ENCODE measurements at places on chromosomes 5 and 9.

GRCh38 chr5:6682239-6682638 is 31.0 kb upstream of the TENT4A start:
- no peak for DNase-seq

DNA sequence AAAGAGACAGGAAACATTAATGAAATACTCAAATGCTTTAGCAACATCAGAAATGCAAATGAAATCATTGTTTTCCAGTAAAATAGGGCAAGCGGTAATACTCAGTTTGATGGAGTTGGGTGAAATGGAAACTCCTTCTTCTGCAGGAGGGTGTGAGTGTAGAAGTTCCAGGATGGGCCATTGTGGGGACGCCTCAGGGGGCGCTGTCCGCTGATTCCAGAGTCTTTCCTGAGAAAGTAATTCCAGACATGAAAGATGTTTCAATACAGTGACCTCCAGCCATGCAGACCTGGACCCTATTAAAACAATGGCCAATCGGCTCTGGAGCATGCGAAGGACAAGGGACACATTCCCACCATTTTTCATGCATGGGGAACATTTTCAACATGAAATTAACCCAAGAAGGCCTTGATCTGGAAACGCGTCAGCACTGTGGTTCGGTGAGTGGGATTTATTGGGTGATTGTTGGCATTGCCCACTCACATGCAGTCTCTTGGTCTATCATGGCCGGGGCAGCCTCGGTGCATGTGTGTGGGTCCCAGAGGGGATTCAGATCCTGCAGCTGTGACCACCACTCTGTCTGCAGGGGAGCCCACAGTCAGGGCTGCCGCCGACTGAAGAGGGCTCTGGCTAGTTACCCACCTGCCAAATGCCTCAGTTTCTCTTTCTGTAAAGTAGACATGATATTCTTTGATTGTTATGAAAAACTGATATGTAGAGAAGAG is 132.6 kb upstream of the IRX4 start:
- no peak for DNase-seq

DNA sequence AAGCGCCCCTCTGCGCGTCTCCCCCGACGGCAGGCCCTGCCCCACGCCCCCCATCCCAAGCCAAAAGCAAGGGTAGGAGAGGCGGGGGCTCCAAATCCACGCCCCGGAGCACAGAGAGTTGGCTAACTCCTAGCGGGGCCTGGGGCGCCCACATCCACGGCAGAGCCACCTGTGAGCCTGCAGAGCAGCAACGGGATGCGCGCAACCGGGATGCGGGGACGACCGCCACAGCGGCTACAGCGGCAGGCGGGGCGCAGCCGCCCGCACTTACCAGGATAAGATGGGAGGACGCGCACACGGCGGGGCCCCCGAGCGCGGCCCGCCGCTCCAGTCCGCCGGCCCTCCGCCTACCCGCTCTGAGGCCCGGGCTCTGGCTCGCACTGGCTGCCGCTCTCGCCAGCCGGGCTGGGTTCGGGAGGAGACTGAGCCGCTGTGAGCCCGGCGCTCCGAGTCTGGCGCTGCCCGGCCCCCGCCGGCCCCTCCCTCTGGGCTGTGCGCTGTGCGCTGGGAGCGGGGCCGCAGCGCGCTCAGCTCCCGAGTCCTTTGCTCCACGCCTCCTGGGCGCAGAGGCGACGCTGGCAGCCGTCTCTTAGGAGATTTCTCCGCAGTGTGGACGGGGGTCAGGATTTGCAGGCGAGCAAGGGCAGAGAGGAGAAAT is at the start of gene SLC24A2:
TSS of gene SLC24A2 (minus strand) at position 424 of the 658 bp plus-strand sequence.
- DNase-seq, result no peak

DNA sequence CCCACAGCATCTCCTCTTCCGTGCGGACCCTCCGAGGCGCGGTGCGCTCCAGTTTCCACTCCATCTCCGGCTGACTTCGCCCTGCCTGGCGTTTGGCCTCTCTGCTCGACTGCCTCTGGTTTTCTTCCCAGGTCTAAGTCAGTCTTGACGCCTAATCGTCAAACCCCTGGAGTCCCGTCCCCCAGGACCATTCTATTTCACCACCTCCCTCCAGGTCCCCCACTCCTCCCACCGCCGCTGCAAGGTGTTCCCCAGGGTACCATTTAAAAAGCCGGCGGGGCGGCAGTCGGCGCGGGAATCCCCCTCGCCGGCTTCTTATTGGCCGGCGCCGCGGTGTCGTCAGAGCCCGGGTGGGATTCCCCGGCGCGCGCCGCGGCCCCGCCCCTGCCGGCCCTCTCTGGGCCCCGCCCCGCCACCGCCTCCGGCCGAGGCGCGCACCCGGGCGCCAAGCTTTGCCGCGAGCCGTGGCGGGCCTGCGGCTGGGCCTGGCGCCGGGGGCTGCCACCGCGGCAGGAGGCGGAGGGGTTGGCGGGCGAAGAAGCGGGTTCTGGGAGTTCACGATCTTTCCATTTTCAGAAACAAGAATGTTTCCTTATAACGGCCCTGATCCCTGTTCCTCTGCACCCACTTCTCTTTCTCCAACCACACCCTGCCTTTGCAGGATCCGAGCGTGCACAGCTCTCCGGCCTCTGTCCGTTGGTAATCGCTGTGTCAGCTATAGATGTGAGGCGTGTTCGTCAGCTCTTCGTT is at the start of gene CDC20B:
TSS of gene CDC20B (minus strand) at position 241 of the 750 bp plus-strand sequence. CDS start at position 64, 177 bp downstream.
- peak; percentile 55 for DNase-seq

- no peak for DNase-seq
These were observed 113.8 kb downstream of the DOCK8 start for GRCh38 chr9:328453-328852.

GRCh38 chr5:144173766-144174165 is 3.1 kb downstream of the KCTD16 start:
- no peak for DNase-seq

Measured in activated gamma-delta T cell treated with Interleukin-2 at 50 U/mL for 16 hours (primary cell).